Cerebellar nuclear complex (tissue), 1 donor: ENCODE measurements at places on chromosomes 7 and 10.

DNA sequence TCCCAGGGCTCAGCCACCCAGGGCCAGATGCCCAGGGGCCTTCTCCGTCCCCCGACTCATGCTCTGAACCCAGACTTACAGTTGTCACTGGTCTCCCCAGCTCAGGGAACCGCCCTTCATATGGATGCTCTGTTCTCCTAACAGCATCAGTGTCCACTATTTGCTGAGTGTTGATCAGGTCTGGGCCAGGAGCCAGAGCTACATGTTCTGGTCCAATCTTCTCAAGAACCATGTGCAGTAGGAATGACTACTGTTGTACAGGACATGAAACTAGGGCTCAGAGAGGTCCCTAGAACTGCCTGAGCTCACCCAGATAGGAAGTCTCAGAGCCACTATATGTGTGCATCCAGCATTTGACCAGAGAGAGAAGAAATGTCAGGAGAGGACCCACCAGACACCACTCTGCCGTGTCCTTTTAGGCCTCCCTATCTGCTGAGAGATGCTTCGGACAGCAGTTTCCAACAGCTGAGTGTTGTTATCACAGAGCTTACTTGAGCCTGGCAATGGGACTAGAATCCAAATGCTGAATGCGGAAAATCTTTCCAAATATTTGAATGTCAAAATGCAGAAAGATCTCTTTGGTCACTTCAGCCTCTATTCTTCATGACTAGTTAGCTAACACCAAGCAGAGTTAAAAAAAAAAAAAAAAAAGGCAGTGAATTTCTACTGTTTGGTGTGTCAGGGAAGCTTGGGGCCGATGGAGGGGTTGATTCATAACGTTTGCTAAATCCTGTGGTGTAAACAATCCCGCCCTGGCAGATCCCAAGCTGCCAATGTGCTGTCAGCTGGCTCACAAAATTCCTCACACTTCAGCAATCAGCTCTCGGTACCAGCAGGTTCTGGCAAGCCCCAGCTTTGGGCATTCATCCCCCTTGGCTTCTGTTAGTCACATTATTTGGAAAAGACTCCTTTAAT is 246.1 kb downstream of the TNS3 start:
- peak; percentile 63 for DNase-seq

DNA sequence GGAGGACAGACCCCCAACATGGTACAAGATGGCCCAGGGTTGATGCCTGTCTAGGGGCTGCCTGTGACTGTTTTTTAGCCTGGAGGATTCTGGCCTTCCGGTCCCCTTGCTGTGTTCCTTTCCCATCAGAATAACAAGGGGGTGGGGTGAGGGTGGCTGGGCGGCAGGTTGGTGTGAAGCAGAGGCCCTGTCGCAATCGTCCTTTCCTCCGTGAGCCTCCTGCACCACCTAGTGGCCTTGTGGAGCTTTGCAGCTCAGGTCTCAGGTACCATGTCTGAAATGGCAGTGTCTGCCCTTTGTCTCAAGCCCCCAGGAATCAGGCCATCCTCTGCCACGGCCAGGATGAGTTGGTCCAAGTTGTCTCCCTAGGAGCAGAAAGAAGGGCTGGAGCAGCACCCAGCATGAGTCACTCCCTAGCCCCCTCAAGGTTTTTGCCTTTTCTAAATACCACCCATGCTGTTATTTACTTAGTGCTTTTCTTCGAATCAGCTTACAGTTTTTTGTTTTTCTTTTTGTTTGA is 24.2 kb downstream of the TACR2 start:
- DNase-seq: peak; percentile 20

- DNase-seq: no peak
These were observed 392.0 kb downstream of the NRG3 start for GRCh38 chr10:82267014-82267413.

- no peak for DNase-seq
These were observed 204.6 kb downstream of the GLRX3 start for GRCh38 chr10:130340816-130341215.

DNA sequence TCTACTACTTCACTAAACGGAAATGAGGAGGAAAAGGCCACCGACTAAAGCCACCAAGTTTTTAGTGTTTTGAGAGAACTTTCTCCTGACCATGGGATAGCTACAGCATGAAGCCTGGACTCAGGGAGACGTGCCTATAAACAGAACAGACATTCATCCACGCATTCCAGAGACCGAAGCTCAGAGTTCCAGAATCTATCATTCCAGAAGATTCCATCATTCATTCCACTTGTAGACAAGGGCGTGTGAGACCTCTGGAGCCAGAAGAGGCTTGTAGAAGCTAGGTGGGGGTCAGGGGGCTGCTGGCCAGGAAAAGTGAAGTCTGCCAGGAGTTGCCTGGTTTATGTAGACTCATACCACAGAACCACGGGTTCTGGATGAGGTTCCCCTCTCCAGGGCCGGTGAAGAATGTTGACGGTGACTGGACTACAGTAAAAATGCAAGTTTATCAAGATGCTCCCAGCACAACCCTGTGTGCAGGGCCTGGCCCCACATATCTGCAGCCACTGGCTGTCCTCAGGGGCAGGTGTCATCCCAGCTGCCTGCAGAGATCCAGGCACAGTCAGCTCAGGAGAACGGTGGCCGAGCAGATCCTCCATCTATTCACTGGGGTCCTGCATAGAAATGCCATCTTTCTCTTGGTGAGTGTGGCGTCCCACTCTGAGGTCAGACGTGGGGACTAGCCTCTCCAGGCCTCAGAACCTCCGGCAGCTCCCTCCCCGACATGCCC is 215.7 kb downstream of the USP6NL start:
- no peak for DNase-seq

DNA sequence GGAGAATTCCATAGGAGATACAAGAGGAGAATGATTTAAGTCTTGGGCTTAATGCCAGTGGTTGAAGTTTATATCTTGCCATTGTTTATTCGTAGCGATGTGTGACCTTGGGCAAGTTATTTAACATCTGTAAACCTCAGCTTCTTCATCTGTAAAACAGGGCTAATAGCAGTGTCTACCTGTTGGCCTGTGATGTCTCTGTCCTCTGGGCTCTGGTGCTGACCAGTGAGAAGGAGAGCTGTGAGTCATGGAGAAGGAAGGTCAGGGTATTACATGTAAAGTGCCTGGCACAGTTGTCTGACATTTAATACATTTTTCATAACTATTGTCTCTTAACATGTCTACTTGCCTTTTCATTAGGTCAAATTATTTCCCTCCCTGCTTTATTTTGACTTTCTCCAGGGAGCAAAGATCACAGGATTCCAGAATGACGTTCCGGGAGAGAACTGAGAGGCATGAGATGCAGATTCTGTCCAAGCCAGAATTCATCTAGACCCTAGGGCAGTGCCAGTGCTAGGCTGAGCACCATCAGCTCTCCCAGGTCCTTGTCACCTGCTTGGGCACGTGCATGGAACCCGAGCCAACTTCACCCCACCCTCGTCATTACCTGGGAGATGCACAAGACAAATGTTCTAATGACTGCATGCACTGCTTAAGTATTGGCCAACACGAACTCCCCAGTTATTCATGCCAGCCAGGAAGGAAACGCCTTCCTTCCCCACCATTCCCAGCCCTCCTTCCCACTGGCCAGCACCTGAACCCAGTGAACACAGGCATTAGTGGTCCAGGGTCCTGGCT is 187.9 kb downstream of the DPY19L1 start:
- DNase-seq: no peak

GRCh38 chr10:63757067-63757466 is 235.9 kb downstream of the REEP3 start:
- DNase-seq: no peak

DNA sequence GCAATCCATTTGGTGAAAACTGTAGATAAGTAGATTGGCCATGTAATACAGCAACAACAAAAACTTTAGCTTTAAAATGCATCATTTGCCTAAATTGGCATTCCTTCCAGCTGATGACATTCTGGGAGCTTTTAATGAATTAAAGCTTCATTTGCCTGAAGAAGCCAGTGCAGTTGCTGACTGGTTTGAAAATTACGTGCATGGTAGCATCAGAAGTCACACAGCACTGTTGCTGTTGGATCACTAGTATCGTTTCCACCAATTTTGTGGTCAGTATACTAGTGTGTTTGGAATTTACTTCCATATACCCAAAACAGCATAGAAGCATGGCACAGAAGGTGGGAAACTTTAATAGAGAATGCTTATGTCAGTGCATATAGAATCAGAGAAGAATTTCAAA is 194.9 kb downstream of the ETV1 start:
- DNase-seq: no peak

GRCh38 chr10:132135053-132135872 is 51.5 kb upstream of the DPYSL4 start:
- DNase-seq: no peak

GRCh38 chr7:46713868-46714596 is 793.0 kb upstream of the IGFBP3 start:
- DNase-seq: no peak

DNA sequence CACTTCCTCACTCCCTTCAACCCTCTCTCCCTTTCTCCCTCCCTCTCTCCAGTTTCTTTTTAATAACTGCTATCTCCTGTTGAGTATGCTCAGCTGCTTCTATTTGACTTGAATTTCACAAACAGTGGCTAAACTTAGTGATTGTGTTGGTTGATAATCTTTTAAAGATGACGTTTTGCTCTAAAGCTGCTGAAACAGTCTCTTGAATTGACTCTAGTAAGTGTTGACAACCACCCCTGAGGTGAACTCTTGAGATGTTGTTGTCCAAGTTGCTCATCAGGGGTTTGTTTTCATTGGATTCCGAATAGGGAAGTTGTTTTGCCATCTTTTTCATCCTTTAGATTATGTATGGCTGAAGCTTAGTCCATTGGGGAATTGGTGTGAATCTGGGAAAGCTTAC is 176.2 kb downstream of the TWIST1 start:
- DNase-seq: no peak

DNA sequence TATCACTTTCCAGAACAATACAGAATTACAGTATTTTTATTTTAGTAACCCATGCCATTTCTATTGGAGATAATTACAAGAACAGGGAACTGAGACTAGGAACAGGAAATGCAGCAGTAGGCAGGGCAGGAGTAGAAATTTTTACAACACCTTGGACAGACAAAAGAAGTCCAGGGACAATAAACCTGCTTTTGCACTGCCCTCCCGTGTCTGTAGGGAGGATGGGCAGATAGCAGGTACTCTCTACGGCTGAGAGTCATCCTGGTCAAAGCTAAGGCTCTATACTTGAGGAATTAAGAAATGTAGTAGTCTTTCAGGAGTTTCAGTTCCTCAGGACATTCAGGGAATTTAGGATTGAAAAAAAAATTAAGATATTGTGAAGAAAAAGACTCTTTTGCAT is 63.4 kb downstream of the VAX1 start:
- DNase-seq: no peak

GRCh38 chr7:100612730-100613390 is 520 bp downstream of the MOSPD3 start:
- DNase-seq: no peak

DNA sequence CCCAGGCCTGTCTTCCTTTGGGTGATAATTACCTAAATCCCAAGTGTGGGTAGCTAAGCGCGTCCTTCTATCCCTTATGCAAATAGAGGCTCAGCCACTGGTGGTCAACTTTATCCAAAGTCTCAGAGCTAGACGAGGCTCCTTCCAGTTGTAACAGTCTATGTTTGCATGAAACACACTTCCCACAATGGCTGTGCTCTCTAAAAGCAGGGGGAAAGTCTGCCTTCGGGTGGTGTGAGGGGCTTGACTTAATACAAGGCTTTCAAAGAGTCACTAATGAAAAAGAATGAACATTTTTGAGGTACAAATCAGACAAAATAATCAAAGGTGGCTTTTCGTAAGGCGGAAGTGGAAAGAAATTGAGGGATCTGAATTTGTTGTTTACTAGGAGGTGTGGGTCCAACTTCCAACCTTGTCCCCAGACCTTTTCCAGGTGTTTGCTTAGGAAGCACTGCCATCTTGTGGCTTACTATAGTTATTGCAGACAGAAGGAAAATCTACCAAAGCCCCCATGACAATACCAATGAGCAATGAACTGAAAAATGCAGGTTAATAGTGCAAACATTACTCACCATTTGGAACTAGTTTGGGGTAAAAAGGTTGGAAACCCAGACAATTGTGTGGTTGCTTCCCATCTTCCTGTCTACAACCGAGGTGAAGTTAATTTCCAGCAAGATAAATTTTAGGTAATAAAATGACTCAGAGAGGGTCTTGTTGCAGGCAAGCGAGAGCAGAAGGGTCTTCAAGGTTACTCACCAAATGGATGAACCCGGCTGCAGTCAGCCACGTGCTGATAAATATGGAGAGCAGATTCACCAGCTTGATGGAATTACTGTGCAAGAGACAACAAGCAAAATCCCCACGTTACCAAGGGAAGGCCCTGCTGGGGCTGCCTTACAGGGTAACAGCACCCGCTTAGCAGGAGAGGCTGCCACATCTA is 525.7 kb downstream of the KCNMA1 start:
- peak; percentile 5 for DNase-seq

GRCh38 chr7:99881370-99881769 is 4.5 kb upstream of the OR2AE1 start:
- DNase-seq: no peak

DNA sequence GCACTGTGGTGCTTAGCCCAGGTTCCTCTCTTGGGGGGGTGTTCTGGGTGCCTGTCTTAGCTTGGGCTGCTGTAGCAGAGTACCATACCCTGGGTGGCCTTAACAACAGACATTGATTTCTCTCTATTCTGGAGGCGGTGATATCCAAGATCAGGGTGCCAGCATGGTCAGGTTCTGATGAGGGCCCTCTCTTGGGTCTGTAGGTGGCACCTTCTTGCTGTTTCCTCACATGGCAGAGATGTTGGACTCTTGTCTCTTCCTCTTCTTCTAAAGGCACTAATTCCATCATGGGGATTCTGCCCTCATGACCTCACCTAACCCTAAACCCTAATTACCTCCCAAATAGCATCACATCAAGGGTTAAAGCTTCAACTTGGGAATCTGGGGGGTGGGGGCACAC is 19.9 kb upstream of the CRHR2 start:
- no peak for DNase-seq

DNA sequence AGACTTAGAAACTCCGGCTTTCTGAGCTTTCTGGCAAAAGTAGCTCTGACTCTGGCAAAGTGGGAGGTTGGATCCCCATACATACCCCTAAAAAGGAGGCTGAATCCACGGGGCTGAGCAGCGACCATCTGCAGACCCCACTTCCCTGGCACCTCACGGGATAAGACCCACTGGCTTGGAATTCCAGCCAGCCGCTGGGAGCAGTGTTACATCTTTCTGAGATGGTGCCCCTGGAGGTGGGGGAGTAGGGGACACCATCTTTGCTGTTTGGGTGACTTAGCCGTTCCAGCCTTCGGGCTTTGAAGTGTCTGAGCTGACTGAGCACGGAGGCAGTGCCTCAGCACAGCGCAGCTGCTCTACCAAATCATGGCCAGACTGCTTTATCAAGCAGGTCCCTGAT is 45.0 kb upstream of the GRM3 start:
- DNase-seq: no peak

DNA sequence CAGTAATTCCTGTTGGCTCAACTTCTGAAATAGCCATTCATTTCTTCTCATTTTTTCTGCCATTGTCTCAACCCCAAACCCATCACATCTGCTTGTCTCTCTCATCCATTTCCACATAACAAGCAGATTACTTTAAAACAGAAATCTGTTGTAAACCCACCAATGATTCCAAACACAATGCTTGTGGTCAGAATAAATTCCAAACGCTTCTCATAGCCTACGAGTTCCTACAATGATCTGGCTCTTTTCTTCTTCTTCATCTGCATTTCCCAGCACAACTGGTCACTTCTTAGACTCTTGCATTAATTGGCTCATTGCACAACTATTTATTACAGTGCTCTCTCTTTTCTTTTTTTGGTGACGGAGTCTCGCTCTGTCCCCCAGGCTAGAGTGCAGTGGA is 364.1 kb downstream of the GATA3 start:
- DNase-seq: no peak
